Heart left ventricle (tissue), 16 donors: ENCODE measurements at places on chromosomes 4 and X. TPM values are rescaled to one million over a fixed set of nuclear protein-coding genes. Genes with fewer than 3 reads are reported as not detected.

Gene VCX
- not detected for total RNA-seq

Gene CPLX1
- total RNA-seq, result 3.3 TPM

Gene AREG
- 0.37 TPM for total RNA-seq

Gene PLK4
- 0.51 TPM for total RNA-seq

Gene GLRA3
- not detected for total RNA-seq
